ENCODE measurements at places on chromosomes 13 and 19. TPM values are rescaled to one million over a fixed set of nuclear protein-coding genes. Genes with fewer than 3 reads are reported as not detected.

- no peak for DNase-seq
Measured at GRCh38 chr13:44437356-44438233, 64.0 kb downstream of the SERP2 start.

GRCh38 chr13:30803749-30804148 is 68.4 kb downstream of the ALOX5AP start:
- no peak for DNase-seq

- DNase-seq: no peak
Measured at GRCh38 chr19:50943074-50943828, 9.6 kb downstream of the KLK5 start.

- no peak for DNase-seq
Measured at GRCh38 chr19:12984683-12985048, 10.6 kb upstream of the NFIX start.

DNA sequence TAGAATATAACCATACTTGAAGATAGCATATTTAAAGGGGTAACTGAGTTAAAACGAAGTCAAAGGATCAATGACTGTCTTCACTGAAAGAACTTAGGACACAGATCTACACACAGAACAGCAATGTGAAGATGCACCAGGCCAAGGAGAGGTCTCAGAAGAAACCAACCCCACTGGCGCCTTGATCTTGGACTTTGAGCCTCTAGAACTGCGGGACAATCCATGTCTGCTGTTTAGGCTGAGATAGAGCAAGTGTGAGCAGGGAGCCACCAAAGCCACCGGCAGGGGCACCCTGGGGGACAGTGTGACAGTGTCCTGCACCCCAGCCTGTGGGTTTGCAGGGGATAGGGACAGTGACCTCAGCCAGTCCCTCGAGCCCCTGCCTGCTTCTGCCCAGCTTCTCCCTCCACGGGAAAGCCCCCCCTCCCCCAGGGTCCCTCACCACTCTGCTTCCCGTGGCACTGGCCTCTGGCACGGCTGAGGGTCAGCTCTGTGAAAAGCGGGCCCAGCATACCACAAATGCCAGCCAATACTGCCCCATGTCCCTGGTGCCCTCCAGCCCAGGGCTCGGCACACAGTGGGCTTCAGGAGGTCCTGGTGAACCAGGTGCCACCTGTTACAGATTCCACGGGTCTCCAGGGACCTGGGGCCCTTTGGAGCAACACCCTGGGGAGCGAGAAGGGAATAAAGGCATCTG is 40.8 kb downstream of the KLF2 start:
- DNase-seq: no peak

DNA sequence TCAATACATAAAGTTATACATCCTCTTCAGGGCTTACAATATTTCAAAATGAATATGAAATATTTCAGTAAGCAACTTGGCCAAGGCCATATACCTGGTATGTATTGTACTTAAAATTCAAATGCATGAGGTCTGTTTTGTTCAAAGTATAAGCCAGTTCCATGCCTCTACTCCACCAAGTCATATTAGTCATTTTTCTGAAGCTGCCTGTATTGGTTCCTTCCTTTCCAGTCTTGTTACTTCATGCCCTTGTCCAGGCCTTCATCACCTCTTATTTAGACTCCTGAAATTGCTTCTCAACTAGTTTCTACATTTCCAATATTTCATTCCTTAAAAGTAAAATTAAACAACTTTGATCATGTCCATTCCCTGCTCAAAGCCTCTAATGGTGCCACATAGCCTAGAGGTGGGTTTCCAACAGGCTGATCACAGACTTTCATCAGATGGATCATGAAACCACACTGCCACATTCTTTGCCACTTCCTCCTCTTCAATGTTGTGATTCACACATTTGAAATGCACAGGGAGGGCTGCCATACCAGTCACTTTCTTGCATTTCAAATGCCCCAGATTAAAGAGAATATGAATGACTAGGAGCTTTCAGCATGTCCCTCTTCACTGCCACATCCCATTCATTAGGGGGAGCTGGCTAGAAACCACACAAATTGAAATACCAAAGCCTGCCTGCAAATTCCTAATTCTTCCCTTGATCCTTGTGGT is 424.1 kb upstream of the DACH1 start:
- no peak for DNase-seq

DNA sequence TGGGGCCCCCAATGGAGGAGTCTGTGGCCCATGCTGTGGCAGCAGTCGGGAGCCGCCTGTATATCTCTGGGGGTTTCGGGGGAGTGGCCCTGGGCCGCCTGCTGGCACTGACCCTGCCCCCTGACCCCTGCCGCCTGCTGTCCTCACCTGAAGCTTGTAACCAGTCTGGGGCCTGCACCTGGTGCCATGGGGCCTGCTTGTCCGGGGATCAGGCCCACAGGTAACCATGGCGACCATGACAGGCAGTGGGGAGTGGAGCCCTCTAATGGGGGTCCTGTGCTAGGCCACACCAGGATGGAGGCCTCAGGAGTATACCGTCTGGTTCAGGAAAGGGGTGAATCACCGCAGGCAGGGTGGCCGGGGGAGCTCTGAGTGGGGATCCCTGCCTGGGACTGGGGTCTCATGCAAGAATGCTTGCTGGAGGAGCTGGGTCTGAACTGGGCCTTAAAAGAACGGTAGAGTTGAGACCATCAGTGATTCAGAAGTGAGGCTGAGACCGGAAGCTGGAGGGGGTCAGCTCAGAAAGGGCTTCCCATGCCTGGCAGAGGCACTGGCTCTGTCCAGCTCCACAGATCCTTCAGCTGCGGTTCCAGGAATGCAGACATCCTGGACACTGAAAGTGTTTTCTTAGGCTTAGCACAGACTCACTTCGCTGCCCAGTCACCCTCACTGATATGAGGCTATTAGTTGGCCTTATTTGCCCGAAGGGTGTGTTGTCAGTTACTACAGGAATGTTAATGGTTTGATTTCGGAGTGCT is 29.1 kb downstream of the CNFN start:
- no peak for DNase-seq

- no peak for DNase-seq
Measured at GRCh38 chr13:71820699-71821098, 46.3 kb downstream of the DACH1 start.

- no peak for DNase-seq
Measured at GRCh38 chr19:32041681-32042292, 303.6 kb upstream of the ZNF507 start.

- no peak for DNase-seq
Measured at GRCh38 chr13:49533591-49534269, 38.0 kb downstream of the PHF11 start.

DNA sequence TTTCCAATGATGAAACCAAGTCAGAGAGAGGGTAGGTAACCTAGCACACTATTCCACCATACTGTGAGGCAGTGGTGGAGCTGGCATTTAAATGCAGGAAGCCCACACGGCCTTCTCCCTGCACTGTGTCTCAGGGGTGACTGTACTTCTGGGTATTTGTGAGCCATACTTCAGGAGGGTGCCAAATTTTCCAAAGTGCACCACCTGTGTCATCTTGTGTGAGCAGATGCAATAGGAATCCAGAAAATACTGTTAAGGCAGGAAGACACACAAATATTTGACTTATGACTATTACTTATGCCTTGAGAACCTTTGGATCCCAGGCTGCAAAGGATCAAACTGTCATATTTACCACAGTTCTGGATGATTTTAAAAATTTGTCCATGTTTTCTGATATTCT is 17.3 kb downstream of the ZNF229 start:
- no peak for DNase-seq

GRCh38 chr13:36925603-36926002 is 5.6 kb upstream of the SMAD9 start:
- DNase-seq: no peak

DNA sequence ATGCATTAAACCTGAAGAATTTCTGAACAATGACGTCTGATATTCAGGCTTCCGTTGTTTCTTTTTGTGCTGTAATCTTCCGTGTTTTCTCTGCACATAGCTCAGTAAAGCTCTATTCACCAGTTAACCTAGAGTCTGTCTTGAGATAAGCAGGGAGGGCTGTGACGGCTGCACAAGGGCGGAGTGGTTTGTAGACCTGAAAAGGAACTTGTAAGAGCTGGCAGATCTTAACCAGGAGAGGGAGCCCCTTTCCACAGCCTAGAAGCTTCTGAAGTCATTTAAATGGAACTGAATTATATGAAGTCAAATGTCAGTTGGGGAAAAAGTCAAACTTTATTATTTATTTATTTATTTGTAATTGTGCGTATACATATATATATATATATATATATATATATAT is 27.5 kb downstream of the DPRX start:
- no peak for DNase-seq

DNA sequence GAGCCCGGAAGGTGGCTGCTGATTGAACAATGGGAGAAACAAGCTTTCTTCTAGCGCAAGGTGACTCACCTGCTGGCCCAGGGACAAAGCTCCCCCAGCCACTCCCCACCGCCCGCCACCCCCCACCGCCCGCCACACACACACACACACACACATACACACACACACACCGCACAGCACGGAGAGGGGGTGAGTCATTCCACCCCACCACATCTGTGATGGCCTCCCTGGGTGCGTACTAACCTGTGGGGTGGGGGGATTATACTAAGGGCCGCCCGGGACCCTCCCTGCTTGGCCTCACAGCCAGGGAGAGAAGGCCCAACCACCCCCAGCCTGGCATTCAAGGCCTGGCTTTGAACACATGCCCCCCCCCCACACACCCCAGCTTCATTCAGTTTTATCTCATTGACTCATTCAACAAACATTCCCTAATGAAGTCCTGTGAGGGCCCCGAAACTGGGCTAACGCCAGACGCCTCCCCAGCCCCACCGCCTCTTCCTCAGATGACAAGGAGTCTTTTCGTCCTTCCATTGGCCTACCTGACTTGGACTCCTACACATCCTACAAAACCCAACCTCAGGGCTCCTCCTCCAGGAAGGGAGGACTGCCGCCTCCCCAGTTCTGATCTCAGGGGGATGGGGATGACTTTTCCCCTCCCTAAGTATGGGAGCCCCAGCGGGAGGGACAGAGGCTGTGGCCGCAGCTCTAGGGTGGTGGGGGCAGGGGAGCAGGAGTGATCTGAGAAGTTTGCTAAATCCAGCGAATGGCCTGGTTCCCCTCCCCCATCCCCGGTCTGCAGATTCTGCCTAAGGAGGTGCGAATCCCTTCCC is 5.8 kb upstream of the ONECUT3 start:
- no peak for DNase-seq

DNA sequence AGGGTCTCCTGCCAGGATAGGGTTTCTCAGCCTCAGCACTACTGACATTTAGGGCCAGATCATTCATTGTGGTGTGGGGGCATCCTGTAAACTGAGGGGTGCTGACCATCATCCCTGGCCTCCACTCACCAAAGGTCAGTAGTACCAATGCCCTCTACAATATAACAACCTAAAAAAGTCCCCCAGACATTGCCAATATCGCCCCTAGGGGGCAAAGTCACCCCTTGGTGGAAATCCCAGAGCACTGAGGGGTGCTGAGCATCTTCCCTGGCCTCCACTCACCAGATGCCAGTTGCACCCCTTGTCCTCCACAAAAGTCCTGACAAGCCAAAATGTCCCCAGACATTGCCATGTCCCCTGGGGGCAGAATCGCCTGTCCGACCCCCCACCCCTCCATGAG is 21.6 kb downstream of the CPAMD8 start:
- DNase-seq: no peak

DNA sequence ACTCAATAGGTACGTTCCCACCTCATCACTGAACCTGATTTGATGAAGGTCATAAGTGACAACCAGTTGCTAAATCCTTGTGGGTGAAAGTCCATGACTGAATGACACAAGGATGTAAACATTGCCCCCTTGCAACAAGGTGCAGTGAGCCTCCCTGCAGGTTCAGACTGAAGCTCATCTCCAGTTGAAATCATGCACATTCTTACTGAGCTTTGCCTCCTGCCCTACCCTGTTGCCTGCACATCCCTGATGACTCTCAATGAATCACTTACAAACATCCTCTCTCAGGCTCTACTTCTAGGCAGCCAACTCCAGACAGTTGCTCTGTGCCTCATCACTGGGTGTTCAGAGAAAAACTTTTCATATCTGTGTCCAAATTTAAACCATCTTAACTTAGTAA is 42.5 kb upstream of the ARGLU1 start:
- no peak for DNase-seq

C19orf12 gene
- 16.6 TPM for total RNA-seq

AKT2 gene
- total RNA-seq: 168 TPM

TFPT gene
- total RNA-seq: 14.9 TPM

KLHL1 gene
- not detected for total RNA-seq

RASIP1 gene
- total RNA-seq: 0.10 TPM

CIRBP gene
- total RNA-seq: 460 TPM

KLK14 gene
- total RNA-seq: 0.39 TPM

CLEC4M gene
- not detected for total RNA-seq

KLK5 gene
- not detected for total RNA-seq
